ENCODE measurements at places on chromosomes 7 and 10.
A peak's percentile ranks its signal among the peaks of the same experiment; 100 is the strongest.

- no peak for DNase-seq
Measured at GRCh38 chr7:9889554-9889953, 1084.1 kb upstream of the PHF14 start.

- no peak for DNase-seq
Measured at GRCh38 chr10:119357412-119358151, 150.2 kb downstream of the GRK5 start.

GRCh38 chr10:99966306-99966705 is 43.4 kb downstream of the DNMBP start:
- no peak for DNase-seq

DNA sequence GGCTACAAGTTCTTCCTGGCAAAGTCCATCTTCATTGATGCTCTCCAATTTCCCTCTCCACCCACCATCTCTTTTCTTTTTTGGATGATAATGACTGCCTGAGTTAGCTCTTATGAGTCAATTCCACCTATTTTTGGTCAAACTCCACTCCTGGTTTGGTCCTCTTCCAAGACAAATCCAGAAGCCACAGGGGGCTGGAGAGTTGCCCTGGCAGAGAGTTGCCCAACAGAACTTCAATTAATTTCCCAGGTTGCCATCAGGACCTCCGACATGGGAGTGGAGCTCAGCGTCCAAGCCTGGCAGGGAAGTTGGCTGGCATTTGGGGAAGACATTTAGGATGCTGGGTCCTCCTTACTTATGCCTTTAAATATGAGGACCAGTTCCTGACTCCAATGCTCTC is 29.2 kb upstream of the KCNMA1 start:
- DNase-seq: no peak

GRCh38 chr10:191703-192518 is 56.7 kb downstream of the ZMYND11 start:
- no peak for DNase-seq

DNA sequence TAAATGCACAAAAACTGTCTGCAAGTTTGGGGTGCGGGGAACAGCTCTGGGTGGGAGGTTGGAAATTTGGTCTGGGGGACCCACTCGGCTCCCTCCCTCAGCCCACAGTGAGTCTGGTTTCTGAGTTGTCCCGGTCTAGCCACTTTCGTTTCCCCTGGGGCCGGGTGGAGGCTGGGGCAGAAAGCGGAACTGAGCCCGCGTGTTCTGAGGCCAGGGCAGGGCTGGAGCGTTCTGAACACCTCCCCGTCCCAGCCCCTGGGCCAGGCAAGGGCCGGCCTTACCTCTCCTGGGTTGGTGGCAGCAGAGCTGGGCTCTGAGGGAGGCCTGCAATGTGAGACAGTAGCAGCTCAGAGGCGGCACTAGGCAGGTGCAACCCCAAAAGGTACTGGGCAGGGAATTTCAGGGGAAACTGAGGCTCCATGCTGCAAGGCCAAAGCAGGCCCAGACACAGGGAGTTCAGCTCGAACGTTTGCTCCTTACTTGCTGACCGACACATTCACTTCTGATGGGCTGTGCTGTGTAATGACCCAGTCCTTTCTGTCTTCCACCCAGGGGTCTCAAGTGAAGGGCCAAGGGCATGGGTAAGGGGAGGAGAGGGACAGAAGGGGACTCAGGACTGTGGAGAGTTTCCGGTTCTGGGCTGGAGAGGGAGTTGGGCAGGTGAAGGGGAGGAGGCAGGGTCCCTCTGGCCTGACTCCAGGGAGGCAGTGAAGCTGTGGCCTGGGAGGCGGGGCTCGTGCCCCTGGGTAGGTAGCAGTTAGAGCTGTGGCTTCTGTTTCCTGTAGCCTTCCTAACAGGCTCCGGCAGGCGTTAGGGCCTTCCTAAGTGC is 3.0 kb downstream of the IRF5 start:
- DNase-seq: no peak

GRCh38 chr7:117719377-117719776 is 153.9 kb downstream of the CTTNBP2 start:
- no peak for DNase-seq

- DNase-seq: no peak
Measured at GRCh38 chr7:114787556-114787955, 134.3 kb upstream of the MDFIC start.

- DNase-seq: no peak
Measured at GRCh38 chr10:44301781-44302355, 83.0 kb downstream of the CXCL12 start.

GRCh38 chr7:142450695-142451094 is 192.8 kb upstream of the PRSS58 start:
- DNase-seq: no peak

DNA sequence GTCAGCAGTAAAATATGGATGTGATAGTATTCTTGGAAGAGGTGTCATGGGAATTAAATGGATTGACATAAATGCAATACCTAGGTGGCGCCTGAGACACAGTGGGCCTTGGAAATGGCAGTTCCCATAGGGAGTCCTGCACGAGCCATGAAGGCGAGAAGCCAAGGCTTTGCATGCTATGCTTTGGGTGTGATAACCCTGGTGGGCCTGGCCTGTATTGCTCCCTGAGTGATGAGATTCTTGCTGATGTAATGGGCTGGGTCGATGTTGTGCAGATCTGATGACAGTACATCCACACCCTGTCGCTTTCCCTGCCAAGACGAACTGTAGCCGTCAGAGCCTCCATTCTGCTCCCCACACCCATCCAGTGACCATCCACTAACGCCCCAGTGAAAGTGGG is 46.4 kb downstream of the CREB5 start:
- DNase-seq: no peak

- DNase-seq: no peak
Measured at GRCh38 chr10:93059975-93060886, at the start of gene CYP26C1. TSS of gene CYP26C1 (plus strand) at chr10:93060798. CDS start at chr10:93061264, 466 bp downstream.

DNA sequence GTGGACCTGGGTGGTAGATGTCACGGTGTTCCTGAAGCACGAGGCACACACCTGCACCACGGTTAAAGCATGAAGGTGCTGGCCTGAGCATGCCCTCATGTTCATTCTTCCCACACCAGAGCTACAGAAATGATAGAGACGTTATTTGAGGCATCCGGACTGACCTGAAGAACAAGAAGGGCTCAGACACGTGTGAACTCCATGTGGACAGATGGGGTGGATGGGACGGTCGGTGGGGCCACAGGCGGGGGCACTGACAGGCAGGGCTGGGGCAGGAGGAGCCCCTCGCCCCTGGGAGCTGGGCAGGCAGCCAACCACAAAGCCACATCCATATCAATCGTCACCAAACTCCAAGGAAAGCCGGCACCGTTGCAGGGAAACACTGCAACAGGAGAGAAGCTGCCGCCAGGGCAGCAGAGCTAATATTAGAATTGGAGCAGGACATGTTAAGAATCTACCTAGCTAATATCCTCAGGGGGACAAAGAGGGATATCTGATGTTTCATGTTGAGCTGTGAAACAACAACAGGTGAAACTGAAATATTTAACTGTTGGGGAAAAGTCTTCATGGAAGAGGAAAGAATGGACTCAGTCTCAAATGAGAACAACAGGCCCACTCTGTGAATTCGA is 37.8 kb upstream of the DIP2C start:
- DNase-seq: no peak

DNA sequence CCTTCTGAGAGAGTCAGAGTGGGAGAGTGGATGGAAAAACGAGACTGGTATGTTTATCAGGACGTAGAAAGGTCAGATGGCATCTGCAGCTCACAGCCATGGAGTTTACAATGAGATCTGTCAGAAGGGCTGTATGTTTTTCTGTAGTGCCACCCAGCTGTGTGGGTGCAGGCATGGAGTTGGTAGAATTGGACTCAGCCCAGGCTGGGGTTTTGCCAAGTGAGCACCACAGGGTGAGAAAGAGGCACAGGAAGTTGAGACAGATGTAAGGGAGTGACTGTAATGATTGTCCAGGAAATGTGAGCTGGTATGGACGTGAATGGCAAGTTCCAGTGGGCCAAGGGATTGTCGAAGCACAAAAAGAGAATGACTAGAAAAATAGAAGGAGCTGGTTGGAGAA is 9.1 kb upstream of the ZYX start:
- peak; percentile 73 for DNase-seq

DNA sequence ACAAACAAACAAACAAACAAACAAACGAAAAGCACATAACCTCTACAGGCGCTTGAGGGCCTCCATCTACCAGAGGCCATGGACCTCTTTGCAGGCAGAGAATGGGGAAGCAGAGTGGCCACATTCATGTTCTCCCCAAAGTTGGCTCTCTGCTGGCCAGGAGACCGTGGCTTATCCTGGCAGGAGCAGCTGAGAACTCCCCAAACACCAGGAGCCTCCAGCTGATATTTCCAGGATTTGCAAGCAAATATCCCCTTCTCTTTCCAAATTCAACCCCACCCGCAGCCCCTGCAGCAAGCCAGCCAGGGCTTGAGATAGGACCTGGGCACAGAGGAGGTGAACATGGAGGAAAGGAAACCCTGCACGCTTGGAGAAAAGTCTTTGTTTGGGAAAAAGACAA is 240.0 kb downstream of the SKAP2 start:
- no peak for DNase-seq

DNA sequence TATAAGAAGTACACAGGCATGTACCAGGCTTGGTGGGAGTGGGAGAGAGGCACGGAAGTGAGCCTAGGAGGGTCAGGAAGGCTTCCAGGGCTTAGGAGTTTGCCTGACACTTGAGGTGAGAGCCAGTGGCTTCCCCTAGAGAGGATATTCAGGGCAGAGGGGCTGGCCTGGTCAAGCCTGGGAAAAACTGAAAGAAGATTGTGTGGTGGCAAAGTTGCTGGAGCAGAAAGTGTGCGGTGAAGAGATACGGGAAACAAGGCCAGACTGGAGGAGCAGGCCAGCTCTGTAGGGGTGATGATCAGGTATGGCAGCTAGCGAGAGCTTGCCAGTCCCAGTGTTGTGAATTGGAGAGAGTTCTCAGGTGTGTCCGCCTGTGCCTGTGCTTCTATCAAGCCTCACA is 129.9 kb downstream of the CCNY start:
- no peak for DNase-seq

- DNase-seq: peak; percentile 60
Measured at GRCh38 chr10:102072673-102073527, 7.8 kb downstream of the HPS6 start.

DNA sequence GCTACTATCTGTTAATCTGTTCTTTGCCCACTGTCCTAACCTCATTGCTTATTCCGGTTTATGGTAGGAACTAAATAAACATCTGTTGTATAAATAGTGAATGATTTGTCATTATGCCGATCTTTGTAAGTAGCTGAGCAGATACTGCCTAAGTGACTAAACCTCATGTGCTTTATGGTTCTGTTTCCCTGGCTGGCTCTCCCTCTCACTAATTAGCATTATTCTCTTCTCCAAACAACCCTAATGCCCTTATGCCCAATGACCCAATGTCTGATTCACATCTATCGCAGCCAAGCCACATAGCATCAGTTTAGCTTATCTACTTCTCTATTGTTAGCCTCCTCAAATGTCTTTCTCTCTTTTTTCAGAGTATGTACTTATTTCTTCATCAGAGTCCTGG is 462.3 kb upstream of the POT1 start:
- peak; percentile 14 for DNase-seq

DNA sequence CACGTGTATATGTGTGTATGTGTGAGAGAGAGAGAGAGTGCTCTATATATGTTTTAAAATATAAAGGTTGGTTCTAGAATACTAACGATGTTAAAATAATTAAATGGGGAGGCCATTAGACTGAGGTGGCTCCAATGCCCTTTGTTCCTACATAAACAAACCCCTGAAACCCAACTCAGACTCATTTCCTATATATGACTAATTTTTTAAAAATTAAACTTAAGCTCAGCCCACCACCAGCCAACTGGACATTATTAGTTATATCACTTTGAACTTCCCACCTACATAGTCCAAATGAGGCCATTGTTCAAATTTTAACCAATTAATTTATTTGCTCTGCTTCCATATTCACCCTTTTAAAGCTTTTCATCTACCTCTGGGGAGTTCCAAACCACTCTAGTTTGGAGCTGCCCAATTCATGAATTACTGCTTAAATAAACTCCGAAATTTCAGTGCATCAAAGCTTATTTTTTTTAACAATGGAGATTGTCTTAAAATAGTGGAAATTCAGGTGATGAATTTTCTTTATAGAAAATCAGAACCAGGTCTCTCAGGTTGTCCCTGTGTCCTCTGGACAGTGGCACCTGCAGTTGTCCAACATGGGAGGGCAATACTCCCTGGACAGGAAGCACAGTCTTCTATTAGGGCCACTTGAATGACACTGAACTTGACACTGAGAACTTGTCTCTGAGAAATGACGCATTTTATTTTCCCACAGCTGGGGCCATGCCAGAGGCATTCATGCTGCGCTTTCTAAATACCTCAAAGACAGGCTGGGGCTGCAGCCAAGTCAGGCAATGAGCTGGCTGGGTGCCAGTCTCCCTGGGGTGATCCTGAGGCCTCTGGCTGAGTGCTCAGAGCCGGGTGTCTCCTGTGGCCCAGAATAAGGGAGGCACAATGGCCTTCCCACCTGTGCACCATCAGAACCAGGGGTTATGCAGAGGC is 109.5 kb upstream of the TMEM72 start:
- DNase-seq: peak; percentile 21

- DNase-seq: no peak
Measured at GRCh38 chr7:81903115-81903514, 133.3 kb upstream of the HGF start.

DNA sequence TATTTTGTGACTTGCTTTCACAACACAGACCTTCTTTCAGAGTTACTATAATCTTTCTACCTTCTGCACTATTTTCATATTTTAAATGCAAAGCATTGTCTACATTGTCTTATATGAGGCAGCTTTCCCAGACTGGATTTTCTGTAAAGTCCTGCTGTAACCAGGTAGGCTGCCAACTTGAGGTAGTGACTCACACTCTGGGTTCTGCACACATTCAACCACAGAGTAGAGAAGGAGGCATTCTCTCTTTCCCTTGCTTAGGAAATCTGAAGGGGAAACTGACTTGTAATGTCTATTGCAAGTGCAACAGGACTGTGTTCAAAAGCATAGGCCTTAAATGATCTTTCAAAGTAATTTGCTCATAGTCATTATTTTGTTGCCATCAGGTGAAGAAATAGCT is 461.4 kb downstream of the GRM8 start:
- no peak for DNase-seq

DNA sequence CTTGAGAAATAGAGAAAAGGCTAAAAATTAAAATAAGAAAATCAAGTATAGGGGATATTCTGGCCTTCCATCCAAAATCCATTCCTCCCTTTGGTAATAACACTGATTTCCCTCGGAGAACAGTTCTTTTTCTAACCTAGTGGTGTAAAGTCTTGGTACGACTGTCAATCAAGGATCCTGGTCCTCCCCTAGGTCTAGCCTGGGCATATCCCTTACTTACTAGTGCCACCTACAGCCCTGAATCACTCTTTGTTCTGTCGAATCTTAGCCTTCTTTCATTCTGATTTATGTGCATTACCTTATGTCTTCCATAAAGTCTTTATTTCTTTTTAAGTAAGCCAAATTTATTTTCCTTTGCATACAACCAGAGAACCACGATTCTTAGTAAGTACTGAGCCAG is 298.7 kb upstream of the LRRTM3 start:
- DNase-seq: peak; percentile 8

Measured in NCI-H2081 (cell line).